ENCODE measurements at places on chromosomes 3 and 15.

- DNase-seq, result no peak
Measured at GRCh38 chr3:15327941-15328340, 4.4 kb downstream of the SH3BP5 start.

DNA sequence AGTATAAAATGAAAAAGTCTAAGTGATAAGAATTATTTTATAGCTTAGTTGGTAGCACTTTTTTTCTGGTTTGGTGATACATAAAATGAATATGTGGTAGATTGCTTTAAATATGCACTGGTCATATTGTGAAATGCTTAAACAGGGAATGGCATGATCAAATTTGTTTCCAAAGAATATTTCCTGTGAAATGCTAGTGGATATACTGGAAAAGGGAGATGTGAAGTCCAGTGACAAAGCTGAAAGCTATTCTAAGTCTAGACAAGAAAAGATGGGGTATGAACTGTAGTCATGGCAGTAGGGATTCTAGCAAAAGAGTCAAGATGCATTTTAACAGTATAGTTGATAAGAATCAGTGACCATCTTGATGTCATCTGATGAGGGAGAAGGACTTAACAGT is 98.9 kb upstream of the MME start:
- DNase-seq, result no peak

DNA sequence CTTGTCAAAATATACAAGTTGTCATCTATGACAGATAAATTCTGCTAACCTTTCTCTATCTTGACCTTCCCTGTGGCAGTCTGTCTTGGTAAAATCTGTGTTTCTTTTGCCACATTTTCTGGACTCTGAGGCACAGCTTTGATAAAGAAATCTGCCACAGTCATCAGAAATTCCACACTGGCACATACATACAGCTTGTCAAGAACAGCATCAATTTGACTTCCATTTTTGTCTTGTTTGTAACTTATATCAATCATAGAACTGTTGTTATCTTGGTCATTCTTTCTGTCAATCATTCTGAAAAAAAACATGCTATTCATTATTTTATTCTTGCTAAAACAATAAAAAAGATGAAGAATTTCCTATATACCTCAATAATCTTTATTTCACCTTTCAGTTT is 130.8 kb downstream of the VPS13C start:
- no peak for DNase-seq

DNA sequence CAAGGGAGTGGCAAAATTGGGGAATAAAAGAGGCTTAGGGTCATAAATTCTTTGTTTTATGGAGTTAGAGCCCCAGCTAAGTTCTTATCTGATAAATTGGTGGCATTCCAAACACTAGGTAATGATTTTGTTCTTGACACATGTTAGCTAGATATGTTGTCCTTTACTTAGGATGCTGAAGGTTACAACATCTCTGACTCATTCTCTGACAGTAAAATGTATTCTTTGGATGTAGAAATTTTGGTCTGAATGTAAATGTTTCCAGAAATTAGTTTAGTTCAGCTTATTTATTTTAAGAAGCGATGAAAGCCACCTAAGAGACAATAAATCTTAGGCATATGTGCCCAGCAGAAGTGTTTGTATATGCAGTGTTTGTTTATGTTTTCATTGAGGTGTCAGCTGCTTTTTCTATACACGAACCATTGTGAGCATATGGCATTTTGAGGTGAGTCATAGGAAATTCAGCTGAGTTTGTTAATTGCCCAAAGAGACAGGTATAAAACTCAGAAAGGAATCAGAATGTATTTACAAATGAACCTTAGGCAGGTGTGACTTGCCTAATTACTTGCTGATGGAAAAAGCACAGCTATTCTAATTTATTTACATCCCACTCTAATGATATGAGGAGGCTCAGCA is 247.7 kb downstream of the AGBL1 start:
- no peak for DNase-seq

DNA sequence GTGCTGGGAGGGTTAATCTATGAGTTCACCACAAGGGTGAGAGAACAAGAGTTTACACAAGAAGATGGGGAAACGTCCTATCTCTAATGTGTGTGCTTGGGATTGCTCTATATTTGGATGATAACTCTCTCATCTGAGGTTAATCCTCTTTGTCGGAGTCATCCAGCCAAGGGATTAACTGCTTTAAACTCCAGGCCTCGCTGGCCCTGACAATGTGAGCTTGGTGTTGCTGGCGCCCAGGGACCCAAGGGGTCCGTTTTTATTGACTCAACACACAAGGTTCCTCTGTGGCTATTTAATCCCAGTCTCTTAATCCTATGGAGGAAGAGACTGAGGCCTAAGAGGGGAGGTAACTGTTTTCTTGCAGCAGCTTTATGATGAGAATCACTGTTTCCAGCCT is 14.2 kb downstream of the SV2B start:
- no peak for DNase-seq

- no peak for DNase-seq
Measured at GRCh38 chr3:132556508-132557159, 40.4 kb upstream of the ACKR4 start.
